ENCODE measurements at places on chromosomes 11 and 22.

- no peak for DNase-seq
Measured at GRCh38 chr11:61752925-61753521, 587 bp downstream of the MYRF start.

GRCh38 chr11:92888696-92889095 is 80.8 kb upstream of the MTNR1B start:
- DNase-seq: no peak

DNA sequence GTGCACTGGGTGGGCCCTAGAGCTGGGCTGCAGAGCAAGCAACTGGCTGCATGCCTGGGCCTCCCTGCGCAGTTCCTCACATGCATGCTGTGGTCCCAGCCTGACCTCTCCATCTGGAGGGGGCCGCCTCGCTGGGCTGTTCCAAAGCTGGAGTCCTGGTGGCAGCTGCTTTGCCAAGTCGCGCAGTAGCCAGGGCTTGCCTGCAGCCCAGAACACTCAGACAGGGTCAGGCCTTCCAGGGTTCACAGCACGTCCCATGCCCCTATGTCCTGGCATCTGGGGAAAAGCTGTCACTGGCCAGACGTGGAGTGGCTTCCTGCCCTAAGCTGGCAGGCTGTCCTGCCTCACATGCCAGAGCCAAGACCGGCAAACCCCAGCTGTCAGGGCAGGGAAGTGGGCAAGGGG is 16.5 kb upstream of the CDC42EP2 start:
- no peak for DNase-seq

GRCh38 chr11:2367266-2368160 is 9.6 kb upstream of the CD81 start:
- no peak for DNase-seq

- DNase-seq: no peak
Measured at GRCh38 chr11:7668911-7669310, 4.4 kb downstream of the CYB5R2 start.

DNA sequence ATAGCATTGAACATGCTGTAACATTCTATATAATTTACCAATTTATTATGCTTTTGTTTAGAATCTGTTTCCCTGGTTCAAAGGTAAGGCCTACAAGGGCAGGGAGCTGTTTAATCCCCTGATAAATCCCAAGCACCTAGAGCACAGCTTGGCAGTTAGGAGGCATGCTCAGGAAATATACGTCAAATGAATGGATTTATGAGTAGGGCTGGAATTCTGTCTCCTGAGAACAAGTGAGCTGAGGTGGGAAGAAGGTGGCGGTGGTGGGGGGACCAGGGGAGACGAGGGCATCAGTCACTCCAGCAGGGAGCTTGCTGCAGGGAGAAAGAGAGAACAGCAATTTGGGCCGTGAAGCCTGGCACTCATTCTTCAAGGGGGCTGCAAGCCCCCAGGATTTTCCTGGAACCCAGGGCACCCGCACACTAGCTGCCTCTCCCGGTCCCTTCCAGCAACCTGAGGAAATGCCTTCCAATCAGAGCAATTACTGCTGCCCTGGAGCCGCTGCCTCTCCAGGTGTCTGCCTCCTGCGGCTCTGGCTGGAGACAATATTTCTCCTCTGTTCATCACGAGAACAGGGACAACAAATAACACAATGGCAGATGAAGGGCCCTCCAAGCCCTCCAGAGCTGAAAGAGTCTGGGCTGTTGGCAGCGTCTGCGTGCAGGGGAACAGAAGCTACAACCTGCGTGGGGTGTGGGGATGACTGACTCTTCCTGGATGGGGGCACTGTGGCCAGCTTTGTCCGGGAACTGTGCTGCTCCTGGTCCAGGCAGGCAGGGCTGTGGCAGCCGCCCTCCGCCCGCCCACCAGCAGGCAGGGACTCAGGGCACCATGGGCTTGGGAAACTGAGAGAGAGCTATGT is 233.4 kb downstream of the ST3GAL4 start:
- DNase-seq: no peak

GRCh38 chr11:57332694-57333440 is 2.8 kb downstream of the SSRP1 start:
- no peak for DNase-seq
